ENCODE measurements at places on chromosomes 1 and 21.

DNA sequence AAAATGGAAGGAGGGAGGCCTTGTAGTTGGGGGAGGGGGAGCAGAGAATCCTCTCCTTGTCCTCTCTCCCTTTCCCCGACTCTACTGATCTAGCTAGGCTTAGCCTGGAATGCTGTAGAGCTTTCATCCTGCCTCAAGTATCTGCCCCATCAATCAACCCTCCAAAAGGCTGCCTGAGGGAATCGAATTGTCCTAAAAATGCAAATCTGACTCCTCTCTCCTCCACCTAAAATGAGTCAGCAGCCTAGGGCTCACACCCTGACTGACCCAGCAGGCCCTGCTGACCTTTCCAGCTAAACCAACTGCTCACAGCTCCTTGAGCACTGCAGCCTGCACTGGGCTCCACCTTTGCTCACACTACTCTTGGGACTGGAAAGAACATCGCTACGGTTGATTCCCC lies 2.8 kb downstream of the HPDL start:
- DNase-seq: no peak

GRCh38 chr21:39686646-39687468 lies 58.1 kb upstream of the IGSF5 start:
- DNase-seq: peak; percentile 28

DNA sequence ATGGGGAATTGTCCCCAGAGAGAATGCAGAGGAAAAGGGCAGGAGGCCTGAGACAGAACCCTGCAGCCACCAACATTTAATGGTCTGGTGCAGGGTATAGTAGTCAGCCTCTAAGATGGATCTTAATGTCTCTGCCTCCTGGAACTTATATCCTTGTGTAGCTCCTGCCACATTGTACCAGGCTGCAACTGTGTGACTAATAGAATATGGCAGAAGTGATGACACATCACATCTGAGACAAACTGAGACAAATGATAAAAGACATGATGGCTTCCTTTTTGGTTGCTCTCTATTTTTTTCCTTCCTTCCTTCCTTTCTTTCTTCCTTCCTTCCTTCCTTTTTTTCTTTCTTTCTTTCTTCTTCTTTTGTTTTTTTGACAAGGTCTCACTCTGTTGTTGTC lies 37.1 kb upstream of the CYP4B1 start:
- no peak for DNase-seq

GRCh38 chr1:111208921-111209320 lies 8.5 kb upstream of the DENND2D start:
- no peak for DNase-seq

DNA sequence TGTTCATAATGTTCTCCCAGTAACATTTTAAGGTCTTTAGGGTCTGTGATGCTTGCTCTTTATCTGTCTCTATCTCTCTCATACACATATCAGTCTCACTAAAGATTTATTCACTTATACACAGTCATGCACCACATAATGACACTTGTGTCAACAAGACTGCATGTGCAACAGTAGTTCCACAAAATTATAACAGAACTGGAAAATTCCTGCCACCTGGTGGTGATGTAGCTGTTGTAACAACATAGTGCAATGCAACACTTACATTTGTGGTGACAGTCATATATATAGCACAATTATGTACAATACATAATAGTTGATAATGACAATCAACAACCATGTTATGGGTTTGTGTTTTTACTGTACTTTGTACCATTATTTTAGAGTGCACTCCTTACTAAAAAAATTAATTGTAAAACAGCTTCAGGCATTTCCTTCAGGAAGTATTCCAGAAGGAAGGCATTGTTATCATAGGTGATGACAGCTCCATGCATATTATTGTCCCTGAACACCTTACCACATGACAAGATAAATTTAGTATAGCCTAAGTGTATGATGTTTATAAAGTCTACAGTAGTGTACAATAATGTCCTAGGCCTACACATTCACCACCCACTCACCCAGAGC lies 8.1 kb downstream of the TDRD5 start:
- no peak for DNase-seq

DNA sequence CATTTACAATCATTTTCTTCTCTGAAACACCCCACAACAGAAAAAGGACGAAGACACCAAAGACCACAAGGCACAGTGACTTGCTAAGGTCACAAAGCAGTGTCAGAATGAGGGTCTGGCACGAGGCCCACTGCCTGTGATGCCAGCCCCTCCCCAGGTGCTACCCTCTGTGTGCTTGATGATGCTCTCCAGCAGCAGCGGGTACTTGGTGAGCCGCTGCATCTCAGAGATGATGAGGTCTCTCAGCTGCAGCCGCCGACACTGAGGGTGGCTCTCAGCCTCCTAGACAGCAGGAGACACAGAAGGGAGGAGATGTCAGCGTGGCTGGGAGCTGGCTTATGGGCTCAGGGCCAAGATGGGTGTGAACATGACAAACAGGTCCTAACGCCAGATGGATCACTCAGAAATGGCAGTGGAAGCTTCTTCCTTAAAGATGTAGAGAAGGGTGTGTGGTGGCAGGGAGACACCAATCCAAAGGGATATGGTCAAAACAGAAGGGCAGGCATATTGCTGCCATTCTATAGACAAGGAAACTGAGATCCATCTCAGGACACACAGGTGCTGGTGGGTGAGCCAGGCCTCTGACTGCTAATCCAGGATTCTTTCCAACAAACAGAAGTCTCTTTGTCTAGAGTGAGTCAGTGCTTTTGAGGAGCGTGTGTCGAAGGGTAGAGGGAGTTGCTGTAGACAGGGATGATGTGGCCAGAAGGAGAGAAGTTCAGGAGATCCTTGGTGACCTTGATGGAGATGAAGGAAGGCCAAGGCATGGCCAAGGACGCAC lies 25.6 kb downstream of the LRRC71 start:
- no peak for DNase-seq

DNA sequence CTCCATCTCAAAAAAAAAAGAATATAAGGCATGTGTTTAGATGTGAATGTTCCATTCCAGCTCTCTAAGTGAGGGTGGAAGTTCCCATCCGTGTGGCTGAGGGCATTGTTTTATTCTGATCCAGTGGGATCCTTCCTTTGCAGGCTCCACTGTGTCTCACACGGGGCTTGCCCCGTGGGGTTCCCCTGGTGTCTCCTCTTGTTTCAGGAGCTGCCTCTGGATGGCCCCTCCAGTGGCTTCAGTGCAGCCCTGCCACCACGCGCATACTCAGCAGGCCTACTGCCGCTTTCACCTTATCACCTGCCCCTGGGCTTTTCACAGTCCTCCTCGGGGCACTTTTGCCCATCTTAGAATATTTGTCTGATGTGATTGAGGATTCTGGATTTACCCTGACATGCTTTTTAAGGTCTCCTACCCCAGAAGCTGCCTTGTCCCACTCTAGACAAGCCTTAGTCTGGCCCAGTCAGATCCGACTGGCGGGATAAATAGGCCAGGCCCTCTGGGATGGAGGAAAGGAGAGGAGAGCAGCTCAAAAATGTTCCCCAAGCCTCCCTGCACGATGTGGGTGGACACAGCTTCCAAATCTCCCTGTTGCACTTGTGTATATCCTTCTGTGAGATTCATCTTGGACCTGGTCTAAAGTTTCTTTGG lies 55.2 kb downstream of the FAM163A start:
- DNase-seq: no peak

DNA sequence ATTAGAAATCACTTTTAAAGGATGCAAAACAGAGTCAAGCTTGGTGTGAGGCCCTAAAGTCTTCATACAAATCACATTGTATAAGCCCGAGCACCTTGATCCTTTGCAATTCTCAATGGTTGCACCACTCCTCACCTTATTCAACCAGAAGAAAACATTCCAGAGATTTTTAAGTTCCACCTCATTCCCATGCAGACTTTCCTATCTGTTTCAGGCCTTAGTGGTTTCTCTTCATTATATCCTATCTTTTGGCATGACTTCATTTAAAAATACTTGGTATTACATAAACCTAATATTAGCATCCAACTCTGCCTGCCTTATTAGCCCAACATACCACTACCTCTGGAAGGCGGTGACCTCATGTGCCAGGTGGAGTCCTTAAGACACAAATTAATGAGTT lies 9.3 kb upstream of the GREM2 start:
- DNase-seq: no peak

DNA sequence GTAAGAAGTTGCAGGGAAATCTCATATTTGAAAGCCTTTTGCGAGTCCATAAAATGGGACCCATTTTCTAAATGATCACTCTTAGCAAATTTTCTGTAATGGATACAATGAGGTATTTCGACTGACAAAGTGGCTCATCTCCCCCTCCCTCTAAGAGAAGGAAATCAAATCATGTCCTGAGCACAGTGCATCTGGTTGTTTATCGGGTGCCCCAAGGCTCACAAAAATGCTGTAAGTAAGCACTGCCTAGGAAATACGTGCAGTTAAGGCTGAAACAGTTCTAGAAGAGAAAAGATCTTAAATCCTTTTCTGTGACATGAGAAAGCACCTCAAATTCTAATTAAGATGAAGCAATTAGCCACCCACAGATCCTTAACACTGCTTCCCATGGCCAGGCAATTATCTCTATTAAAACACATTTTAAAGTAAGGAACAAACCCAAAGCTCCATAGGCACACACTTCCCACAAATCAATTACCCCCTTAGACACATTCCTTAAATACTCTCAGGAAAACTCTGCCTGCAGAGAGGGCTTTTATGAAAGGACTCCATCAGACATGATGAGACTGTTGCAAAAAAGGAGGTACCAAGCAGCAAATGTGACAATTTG lies 216.3 kb downstream of the KCNH1 start:
- no peak for DNase-seq

GRCh38 chr1:82395440-82395839 lies 594.7 kb downstream of the ADGRL2 start:
- DNase-seq: no peak

GRCh38 chr1:178637841-178638240 lies 87.2 kb upstream of the RALGPS2 start:
- no peak for DNase-seq

DNA sequence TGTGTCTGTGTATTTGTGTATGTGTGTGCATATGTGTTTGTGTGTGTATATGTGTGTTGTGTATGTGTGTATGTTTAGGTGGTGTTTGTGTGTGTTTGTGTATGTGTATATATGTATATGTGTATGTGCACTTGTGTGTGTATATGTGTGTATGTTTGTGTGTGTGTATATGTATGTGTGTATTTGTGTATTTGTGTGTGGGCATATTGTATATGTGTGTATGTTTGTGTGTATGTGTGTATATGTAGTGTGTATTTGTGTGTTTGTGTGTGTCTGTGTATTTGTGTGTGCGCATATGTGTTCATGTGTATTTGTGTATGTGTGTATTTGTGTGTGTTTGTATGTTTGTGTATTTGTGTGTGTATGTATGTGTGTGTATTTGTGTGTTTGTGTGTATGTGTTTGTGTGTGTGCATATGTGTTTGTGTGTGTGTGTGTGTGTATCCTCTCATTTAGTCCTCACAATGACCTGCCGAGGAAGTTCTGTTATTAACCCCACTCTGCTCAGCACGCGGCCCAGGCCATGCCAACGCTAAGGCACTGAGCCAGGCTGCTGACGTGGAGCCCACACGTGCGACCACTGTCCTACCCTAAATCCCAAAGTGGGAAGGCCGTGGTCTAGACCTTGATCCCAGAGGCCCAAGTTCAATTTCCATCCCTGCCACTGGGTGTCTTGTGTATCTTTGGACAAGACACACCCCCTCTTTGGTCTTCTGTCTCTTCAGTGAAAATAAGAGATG lies 43.2 kb upstream of the TMEM51 start:
- no peak for DNase-seq

DNA sequence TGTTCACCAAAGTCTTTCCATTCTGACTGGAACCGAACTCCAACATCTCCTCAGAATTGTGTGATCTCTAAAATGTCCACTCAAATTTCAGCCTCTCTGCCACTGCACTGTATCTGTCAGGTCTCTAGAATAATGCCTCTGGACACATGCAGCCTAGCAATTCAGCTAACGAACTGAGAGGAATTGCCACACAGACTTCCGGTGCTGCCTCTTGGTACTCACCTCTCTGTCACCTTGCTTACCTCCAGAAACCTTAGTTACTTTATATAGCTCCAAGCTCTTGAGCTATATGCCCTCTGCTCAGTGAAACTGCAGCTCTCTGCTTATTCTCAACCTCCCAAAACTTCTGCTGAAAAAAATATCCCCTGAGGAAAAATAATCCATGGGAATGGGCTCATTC lies 2.7 kb upstream of the CHRM3 start:
- no peak for DNase-seq

DNA sequence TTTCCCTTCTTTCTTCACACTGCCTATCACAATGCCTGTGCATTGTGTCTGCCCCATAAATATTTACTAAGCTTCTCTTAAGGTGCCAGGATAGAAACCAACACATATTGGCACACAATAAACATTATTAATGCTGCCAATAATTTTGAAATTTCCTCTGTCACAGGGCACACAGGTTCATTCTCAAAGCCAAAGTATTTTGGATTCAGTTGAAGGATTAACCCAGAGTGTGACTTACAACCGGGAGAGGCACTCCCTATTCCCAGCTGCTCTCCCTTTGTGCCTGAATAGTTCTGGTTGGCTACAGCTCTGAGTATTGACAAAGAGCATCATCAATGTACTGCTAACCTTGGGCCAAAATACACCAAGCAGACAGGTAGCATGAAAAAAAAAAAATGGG lies 46.6 kb upstream of the ATP1A1 start:
- DNase-seq: no peak

- no peak for DNase-seq
These were observed 129.2 kb downstream of the ZBTB18 start for GRCh38 chr1:244180256-244180655.

DNA sequence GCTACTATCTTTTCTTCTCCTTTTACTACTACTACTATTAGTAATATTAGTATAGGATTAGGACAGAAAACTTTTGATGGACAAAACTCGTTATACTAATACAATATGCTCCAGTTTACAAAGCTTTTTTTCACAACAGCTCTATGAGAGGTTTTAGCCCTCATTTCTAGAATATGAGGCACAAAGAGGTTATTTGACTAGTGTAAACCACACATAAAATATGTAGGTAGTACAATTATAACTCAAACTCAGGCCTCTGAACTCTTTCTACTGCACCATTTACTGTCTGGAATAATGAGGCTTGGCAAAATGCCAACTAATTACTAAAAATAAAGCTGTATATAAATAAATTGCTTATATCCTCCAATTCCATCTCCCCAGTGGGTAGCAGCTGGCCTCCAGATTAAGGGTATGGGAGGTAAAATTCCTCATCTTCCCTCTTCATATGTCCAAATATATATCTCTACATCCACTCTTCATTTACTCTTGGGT lies 99.9 kb downstream of the LYST start:
- DNase-seq: no peak

All from ureter (tissue), 1 donor.